ENCODE measurements at places on chromosomes 2 and 18. TPM values are rescaled to one million over a fixed set of nuclear protein-coding genes. Genes with fewer than 3 reads are reported as not detected.

The MALL gene
- 0.50 TPM for total RNA-seq

The TRPM8 gene
- total RNA-seq = not detected

The SEMA4C gene
- total RNA-seq = 16.6 TPM

The CD302 gene
- 0.70 TPM for total RNA-seq

The CGREF1 gene
- 2.7 TPM for total RNA-seq

The TMEFF2 gene
- not detected for total RNA-seq

The CCDC85A gene
- total RNA-seq = not detected

The TRIM54 gene
- total RNA-seq = 0.22 TPM

The VAPA gene
- total RNA-seq = 193 TPM

The DNAJB2 gene
- 56.4 TPM for total RNA-seq

The CHRND gene
- not detected for total RNA-seq

The USP40 gene
- total RNA-seq = 14.8 TPM

The OSBPL6 gene
- total RNA-seq = 1.6 TPM

The HTR2B gene
- not detected for total RNA-seq

The MROH2A gene
- not detected for total RNA-seq

The CMPK2 gene
- total RNA-seq = 1.1 TPM

The LAPTM4A gene
- total RNA-seq = 29.0 TPM

The TMEM214 gene
- total RNA-seq = 71.7 TPM

DNA sequence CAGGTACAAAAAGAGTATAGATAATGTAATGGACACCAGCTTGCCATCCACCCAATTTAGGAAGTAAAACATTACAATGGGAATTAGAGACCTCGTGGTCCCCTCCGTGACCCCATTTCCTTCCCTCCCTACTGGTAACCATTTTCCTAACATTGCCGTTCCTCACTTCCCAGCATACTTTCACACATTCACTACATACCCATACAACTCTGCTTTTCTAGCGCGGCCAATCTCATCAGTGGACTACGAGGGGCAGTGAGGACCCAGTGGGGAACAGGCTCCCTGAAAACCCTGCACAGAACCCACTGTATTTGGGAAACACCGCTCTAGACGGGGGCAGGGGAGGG is 1.1 kb downstream of the ENOSF1 start:
- DNase-seq = no peak

- DNase-seq = no peak
Measured at GRCh38 chr2:24339856-24340262, 20.5 kb downstream of the ITSN2 start.

- no peak for DNase-seq
Measured at GRCh38 chr2:112876971-112877361, 34.0 kb upstream of the IL37 start.

GRCh38 chr2:109448207-109448606 is 165.6 kb downstream of the SEPTIN10 start:
- no peak for DNase-seq

GRCh38 chr2:117979911-117980701 is 33.8 kb downstream of the CCDC93 start:
- DNase-seq = no peak

- DNase-seq = no peak
Measured at GRCh38 chr18:72895548-72895947, 27.8 kb upstream of the NETO1 start.

DNA sequence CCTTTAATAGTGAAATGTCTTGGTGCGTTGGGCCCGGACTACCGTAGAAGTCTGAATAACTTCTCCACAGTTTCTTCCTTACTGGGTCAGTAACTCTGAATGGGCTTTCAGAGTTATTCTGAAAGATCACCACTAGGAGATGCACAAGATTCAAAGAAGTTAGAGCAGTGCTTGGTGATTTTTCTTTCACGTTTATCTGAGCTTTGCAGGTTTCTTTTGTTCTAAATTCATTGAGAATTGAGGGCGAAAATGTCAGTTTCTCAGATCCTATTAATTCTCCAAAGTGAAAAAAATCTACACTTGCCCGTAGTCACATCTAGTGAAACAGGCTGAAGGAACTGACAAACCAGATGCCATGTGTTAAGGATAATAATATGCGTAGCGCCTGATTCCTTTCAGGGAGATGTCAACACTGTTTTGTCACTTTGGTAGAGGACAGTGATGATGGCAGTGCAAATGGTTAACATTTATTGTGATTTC is 70.1 kb downstream of the QPCT start:
- peak; percentile 44 for DNase-seq

- no peak for DNase-seq
Measured at GRCh38 chr2:64568836-64569235, 44.7 kb downstream of the AFTPH start.

GRCh38 chr2:101775636-101776035 is 78.1 kb downstream of the MAP4K4 start:
- no peak for DNase-seq

GRCh38 chr2:150856596-150857281 is 369.3 kb upstream of the RND3 start:
- no peak for DNase-seq

GRCh38 chr2:154452471-154452870 is 246.0 kb upstream of the KCNJ3 start:
- DNase-seq = no peak

GRCh38 chr2:190271783-190272456 is 47.7 kb downstream of the HIBCH start:
- no peak for DNase-seq

GRCh38 chr2:181810823-181811695 is 80.5 kb upstream of the ITPRID2 start:
- no peak for DNase-seq

DNA sequence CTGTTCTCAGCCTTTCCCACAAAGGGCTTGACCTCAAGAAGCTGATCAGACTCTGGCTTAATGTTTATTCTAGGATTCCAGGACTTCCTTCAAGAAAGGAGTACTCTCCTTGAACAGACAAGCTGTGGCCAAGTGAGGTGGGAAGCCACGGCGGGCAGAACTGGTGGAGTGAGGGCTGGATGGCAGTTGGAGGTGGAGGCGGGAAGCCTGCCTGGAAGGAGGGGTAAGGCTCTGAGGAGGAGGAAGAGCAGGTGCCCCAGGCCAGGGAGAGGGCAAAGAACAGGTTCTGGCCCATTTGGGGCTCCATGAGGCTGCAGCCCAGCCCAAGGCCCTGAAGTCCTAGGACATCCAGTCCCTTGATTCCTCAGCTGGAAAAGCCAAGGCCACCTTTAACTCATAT is 143.9 kb downstream of the CYP26B1 start:
- no peak for DNase-seq

- DNase-seq = no peak
Measured at GRCh38 chr2:212227755-212228154, 310.8 kb downstream of the ERBB4 start.

GRCh38 chr2:199341123-199341522 is 116.6 kb downstream of the SATB2 start:
- DNase-seq = no peak

DNA sequence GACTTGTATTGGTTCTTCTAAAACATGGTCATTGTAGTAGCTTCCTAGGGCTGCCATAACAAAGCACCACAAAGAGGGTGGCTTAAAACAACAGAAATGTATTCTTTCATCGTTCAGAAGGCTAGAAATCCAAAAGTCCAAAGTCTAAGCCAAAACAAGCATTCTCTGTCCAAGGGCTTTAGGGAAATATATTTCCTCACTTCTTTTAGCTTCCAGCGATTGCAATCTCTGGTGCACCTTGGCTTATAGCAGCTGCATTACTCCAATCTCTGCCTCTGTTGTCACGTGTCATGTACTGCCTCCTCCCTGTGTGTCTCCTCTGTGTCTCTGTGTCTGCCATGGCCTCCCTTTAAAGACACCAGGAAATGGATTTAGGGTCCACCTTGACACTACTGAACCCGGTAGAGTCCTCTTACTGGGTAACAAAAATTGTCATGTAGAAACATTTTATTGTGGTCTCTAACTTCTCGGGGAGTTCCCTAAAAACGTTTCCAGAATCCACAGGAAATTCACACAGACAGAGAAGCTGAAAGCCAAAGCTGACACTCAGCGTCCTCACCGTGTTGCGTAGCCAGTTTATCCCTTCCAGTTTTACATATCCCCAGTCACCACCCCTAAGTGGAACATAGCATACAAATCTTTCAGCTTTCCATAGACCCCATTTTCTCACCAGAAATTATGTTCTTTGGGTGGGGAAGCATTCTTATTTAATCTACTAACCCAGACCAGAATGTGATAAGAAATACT is 20.7 kb upstream of the TTN start:
- no peak for DNase-seq

GRCh38 chr18:31424383-31424988 is 23.1 kb upstream of the DSG3 start:
- no peak for DNase-seq

GRCh38 chr18:58183226-58183625 is 139.2 kb downstream of the NEDD4L start:
- DNase-seq = no peak

DNA sequence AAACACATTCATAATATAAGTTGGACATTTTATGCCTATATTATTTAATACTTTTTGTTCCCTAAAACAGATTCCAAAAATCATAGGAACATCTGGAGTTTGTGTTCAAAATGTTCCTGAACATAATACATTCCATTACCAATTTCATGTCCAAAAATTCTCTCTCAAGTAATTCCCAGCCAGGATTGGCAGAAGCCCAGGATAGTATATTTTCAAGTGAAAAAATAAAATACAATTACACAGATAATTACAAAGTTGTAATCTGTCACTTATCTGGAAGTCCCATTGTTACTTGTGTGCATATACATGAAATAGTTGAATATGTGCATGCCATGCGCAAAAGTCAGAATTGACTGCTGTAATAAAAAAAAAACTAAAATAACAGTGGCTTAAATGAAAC is 5.2 kb upstream of the SCN7A start:
- no peak for DNase-seq

GRCh38 chr2:105442056-105442455 is 43.2 kb upstream of the FHL2 start:
- no peak for DNase-seq

DNA sequence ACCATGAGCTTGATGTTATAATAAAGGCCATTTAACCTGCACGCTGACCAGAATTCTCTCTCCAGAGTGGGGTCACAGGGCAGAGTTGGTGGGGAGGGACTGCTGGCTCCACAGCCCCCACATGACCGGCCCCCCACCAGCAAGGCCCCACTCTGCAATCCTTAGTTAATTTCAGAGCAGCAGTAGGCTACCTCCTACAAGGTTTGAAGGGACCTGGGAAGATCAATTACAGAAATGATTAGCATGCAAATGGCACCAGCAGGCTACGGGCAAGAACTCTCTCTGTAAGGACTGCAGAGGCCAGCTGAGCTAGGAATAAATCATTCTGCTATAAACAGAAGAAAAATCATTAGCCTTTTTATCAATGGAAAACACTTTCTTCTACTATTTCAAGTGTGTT is 135.3 kb downstream of the C1D start:
- no peak for DNase-seq

GRCh38 chr2:21543630-21544029 is 419.9 kb downstream of the TDRD15 start:
- DNase-seq = no peak

DNA sequence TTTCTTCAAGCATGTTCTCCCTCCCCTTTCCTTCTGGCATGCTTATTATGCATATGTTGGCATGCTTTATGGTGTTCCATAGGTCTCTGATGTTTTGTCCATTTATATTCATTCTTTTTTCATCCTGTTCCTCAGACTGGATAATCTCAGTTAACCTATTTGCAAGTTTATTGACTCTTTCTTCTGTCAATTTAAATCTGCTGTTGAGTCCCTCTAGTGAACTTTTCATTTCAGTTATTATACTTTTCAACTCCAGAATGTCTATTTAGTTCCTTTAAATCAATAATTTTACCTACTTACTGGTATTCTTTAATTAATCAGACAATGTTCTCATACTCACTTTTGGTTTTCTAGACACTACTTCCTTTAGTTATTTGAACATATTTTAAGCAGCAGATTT is 101.2 kb downstream of the GALNT14 start:
- DNase-seq = no peak

DNA sequence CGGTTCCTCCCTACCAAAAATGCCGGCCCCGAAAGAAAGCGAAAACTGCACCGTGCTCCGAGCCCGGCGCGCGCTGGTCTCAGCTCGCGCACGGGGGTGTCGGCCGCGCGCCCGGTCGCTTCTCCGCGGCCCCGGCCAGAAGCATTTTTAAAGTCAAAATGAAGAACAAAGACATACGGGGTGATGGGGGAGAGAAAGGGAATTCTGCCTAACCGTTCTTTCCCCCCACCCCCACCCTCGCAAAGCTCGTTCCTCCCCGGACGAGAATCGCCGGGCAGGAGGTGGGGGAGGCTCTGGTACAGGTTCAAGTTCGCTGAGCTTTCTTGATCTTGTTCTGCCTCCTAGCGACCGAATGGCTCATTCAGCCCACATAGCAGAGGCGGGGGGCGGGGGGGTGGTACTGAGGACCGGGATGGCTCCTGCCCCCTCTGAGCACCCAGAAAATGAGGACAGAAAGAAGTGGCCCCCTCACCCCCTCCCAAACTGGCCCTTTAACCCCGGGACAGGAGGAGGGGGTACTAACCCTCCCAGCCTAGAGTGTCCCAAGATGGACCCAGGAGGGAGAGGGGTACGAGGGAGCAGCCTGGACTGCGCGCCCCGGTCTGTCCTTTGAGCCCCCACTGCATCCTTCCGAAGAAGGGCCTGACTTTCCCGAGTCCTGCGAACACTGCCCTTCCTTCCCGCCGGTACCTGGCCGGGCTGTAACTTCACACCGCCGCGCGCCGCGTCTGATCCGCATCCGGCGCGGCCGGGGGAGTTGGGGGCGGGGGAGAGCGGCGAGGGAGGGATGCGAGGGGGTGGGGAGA is 3.1 kb downstream of the BCL11A start:
- DNase-seq = no peak

DNA sequence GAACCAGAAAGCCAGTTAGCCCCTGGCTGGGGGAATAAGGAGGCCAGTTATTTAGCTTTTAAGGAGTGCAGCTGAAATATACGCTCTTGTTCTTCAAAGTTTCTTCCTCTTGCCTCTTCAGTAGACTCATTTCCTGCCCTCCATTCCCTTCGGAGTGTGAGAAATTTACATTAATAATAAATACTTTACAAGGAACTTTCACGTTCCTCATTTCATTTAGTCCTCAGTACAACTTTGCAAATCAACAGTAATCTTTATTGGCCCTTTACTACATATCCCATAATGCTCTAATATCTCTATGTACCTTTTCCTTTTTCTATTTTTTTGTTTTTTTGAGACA is 15.6 kb downstream of the PLCD4 start:
- DNase-seq = no peak
